H54 (cell line): ENCODE measurements at places on chromosomes 7 and 10.

GRCh38 chr7:112361154-112361553 lies 89.1 kb upstream of the IFRD1 start:
- DNase-seq = no peak

DNA sequence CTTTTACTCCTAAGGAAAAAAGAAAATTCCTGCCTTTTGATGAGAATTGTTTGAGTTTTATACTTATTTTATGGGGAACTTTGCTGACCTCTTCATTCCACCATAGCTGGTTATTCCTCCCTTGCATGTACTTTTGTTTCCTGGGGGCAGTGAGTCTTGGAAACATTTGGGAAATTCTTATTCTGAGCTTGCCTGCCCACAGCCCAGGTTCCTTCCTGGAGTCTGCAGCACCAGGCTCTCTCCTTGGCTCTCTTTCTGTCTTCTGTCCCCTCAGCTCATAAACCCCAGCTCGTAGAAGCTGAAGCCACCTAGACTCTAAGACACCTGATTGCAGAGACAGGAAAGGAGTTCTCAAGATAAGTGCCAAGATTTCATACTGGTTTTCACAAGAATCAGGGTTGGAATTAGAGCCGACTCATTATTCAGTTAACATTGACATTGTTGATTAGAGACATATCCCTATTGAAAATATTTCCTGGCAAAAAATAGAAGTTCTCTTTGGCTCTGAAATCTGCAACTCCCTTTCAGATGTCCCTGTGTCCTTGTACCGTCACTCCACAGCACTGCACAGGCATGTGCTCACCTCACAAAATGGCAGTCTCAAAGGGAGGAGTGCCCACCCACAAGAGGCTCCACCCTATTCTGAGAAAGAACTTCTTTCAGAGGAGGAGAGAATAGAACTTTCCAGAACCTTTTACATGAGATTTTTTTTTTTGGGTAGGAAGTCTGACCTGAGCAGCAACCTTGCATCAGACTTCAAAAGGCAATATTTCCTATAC lies 67.8 kb upstream of the PRSS1 start:
- no peak for DNase-seq

- no peak for DNase-seq
These were observed 43.7 kb downstream of the DNAJB9 start for GRCh38 chr7:108613147-108613948.

DNA sequence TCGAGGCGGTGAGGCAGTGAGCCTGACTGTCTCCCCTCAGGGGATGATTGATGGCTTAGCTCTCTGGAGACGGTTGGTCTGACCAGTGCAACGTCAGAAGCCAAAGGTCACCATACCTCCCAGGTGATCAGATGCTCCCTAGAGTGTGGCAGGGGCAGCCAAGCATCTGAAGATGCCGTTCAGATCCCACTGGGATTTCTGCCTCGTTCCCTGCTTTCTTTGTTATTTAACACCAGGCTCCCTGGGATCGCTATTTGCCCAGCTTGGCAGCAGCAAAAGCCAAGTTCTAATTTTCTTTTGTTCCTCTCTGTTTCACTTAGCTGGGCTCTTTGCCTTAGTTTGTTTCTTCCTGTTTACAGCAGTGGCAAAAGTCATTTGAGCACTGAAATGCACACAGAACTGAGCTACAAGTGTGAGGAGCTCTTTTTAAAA lies 53.5 kb upstream of the SVIL start:
- DNase-seq = no peak

DNA sequence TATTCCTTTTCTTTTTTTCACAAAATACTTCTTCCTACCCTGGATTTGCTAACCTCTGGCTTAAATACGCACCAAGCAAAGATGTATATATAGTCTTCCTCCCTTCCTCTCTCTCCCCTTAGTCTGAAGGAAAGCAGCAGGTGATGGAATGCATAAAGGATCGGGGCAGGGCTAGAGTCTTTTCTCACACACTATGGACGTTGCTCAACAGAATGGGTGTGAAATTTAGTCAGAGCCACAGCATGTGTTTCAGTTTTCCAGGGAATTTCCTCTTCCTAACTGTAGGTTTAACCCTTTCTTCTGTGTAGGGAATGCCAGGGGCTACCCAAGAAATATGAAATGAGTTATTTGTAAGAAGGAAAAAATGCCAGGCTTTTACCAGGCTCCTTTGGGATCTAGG lies 71.4 kb upstream of the NFKB2 start:
- DNase-seq = no peak

- no peak for DNase-seq
These were observed 816 bp downstream of the TECPR1 start for GRCh38 chr7:98251231-98251600.

GRCh38 chr10:101450277-101451080 lies 96.5 kb downstream of the BTRC start:
- DNase-seq = no peak

DNA sequence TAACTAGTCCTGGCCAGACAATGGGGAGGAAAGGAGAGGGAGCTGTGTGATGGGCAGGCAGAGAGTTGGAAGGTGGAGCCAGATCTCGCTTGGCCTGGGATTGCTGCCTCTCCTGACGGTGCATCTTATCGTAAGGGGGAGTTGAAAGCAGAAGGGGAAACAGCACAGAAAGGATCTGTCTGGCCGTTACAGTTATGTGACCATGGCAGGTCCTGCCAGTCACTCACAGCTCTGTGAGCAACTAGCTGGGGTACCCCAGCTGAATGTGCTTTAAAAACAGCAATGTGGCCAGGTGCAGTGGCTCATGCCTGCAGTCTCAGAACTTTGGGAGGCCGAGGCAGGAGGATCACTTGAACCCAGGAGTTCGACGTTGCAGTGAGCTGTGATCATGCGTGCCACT lies 8.1 kb downstream of the BLVRA start:
- no peak for DNase-seq

GRCh38 chr10:59677253-59677831 lies 32.3 kb downstream of the SLC16A9 start:
- no peak for DNase-seq

DNA sequence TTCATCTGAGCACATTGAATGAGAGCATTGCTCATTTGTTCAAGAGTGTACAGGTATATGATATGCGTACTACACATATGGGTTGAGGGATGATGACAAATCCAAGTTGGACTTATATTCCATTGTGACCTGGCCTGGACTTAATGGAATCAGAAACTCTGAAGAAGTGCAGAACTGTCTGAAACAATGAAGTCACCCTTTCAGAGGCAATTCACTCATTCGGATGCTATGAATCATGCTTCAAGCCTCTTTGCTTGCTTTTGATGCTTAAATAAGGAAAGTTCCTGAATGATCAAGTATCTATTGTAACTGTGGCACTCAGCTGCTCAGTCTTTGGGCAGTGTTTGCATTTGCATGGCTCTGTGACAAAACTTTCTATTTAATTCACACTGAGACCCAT lies 93.4 kb downstream of the ZNF365 start:
- no peak for DNase-seq

DNA sequence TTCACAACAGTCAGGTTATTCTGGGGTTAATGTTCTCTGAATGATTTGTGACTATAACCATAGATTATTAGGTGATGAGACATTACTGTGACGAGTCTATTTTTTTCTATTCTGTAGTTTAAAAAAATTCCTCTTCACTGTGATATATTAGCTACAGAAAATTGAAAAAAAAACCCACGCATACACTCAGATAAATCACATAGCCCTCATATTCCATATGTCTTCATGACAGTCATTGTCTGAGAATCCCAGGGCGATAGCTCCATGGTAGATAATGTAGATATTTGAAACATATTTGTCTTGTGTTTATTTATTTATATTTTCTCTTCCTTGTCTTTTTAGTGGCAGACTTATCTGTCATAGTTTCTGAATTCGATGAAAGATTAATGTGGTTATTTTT lies 110.0 kb downstream of the CAMK1D start:
- DNase-seq = no peak

GRCh38 chr10:110887560-110887959 lies 15.8 kb downstream of the PDCD4 start:
- no peak for DNase-seq
